ENCODE measurements at places on chromosomes 7 and 10.

DNA sequence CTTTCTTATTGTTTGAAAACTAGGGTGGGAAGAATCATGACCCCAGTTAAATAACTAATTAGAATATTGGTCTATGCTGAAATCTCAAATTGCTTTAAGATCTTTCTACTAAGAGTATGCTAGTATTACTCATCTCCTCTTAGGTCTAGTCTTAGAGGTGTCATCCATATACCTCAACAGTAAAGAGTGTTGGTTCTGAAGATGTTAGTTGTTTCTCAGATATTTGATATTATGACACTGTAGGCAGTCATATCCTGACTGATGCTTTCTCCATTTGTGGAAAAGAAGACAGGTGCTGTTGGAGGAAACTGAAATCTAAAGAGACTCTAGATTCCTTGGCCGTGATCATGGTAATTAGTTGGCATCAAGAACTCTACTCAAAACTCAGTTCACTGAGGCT, 21.2 kb downstream of the BPGM start:
- no peak for DNase-seq

DNA sequence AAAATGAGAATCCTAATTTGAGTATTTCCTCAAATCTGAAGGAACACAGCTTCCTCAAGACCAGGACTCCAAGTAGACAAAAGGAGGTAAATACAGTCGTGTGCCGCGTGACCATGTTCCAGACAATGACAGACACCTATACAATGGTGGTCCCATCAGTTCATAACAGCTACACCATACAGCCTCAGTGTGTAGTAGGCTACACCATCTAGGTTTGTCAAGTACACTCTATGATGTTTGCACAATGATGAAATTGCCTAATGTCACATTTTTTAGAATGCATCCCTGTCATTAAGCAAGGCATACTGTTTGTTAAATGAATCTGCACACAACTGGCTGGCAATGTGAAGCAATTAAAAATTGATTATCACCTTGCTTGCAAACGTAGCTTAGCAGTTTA, 107.9 kb downstream of the PROSER2 start:
- DNase-seq: no peak

DNA sequence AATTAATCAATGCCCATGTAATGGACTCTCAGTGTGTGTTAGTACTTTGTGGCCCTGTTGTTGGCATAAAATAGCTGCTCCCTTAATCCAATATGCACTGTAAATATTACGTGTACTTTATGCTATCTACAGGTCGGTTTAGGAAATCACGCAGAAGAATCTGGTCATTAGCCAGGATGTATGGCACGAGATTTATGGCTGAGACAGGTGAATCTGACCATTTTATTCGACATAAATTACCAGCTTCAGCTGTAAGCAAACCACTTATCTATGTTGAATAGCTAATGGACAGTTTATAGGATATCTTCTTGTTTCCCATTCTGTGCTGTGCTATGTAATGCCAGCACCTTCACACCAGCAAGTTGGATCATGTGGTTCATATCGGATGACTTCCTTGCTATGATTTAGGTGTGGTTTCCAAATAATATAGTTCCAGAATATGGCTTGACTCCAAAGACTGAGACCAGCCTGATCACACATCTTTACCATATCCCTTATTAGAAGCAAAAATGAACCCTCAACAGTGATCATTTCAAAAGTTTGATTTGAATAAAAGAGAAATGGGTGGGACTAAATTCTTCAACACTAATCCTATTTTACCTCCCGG, 301.4 kb downstream of the AHR start:
- DNase-seq: no peak

- no peak for DNase-seq
Observed at GRCh38 chr7:66050990-66051448, 24.6 kb upstream of the ASL start.

DNA sequence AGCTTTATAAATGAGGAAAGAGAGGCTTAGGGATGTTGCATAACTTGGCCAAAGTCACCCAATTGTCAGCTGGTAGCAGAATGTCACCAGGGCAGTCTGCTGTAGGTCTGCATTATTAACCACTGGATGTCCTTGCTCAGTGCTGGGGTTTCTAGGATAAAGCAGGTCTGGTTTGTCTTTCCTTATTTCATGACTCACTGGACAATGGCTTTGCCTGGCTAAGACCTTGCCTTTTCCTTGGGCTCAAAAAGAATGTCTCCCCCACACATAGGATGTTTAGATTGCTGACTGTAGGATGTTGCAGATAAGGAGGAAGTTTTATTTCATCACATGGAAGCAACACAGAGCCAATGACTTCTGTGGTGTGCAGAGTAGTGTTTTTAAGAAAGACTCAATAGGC, 29.4 kb downstream of the WDFY4 start:
- no peak for DNase-seq

GRCh38 chr10:22690614-22691431, 23.6 kb downstream of the PIP4K2A start:
- no peak for DNase-seq
